ENCODE measurements at places on chromosomes 12 and 14. TPM values are rescaled to one million over a fixed set of nuclear protein-coding genes. Genes with fewer than 3 reads are reported as not detected.
A peak's percentile ranks its signal among the peaks of the same experiment; 100 is the strongest.

Gene VRTN
- total RNA-seq = 0.21 TPM

GRCh38 chr12:128178966-128179365 lies 88.0 kb upstream of the TMEM132C start:
- no peak for ATAC-seq

DNA sequence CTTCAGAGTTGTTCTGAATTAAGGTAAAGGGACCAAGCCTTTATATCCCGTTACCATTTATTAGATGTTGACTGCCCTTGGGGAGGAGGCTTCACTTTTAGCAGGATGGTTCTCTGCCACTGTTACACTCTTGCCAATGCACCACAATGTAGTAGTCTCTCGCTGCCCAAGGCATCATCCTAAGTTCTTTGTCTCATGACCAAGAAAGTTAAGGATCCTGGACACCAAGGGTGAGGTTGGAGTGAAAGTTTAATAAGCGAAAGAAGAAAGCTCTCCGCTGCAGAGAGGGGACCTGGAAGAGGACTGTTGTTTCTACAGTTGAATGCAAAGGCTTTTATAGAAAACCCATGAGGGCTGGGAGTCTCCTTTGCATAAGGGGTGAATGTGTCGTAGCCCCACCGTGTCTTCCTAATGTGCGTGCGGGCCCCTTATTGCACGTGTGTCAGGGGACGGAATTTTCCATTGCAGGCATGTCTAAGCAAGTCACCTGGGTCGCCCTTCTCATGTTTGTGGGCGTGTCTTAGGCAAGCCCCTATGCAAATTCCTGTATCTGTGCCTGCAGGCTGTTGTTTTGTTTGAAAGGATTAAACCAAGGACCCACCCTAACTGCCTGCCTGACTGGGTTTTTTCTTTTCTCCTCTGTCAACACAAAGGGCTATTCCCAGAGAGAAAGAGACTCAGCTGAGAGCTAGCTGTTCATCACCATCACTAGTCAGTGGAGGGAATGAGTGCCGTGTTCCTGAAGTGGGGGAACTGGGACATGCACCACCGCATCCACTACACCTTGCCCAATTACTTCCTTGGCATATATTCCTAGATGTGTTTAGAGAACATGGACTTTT lies 17.6 kb upstream of the RNASE1 start:
- peak; percentile 65 for ATAC-seq

DNA sequence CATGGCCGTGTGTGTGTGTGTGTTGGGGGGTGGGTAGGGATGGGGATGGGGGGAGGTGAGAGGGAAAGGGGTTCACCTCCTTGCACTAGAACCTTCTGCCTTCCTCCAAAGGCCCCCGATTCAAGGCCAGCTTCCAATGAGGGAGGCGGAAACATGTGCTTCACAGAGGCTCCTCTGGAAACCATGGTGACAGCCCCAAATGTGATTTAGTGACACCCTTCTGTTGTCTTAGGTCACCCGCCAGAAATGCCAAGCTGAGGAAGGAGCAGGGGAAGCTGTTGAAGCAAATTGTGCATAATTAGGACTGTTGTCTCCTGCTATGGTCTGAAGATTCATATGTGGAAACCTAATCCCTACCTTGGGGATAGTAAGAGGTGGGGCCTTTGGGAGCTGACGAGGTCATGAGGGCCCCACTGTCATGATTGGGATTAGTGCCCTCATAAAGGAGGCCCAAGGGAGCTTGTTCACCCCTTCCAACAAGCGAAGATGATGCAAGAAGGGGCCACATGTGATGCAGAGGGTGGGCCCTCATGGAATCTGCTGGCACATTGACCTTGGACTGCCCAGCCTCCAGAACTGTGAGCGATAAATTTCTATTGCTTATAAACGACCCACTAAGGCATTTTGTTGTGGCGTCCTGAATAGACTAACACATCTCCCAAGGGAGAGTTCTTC lies 95.2 kb downstream of the AACS start:
- no peak for ATAC-seq

DNA sequence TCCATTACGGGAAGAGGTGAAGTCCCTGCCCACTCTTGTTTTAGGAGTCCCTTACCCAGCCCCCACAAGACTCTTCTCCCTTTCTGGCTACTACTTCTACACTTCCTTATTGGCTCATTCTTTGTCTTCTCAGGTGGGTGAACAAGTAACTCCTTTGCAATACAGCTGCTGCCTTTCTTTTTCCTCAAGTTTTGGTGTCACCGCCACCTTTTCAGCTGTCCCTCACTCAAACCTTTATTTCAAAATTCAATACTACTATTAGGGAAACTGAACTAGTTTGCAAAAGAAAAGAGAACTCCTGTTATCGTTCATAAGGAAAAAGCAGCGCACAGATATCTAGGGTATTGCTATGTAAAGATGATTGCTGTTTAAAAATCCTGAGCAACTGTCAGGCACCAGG lies 6.1 kb downstream of the RSRC2 start:
- no peak for ATAC-seq

- no peak for ATAC-seq
Measured at GRCh38 chr12:101746661-101747060, 7.4 kb upstream of the SYCP3 start.

DNA sequence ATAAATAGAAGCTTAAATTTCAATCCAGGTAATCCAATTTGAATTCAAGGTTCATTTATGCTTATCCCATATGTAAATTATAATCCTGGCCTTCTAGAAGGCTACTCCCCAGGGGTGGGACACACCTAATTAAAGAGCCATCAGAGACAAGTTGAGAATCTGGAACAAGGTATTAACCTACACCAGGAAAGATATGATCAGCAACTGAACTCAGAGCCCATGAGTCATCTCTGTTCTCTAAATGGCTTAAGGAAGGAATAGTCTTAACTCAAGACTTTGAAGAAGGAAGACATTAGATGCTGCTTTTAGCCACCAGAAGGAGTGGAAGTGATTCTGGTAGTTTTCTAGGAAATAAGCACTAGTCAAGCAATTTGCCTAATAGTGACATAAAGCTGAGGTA lies 88.0 kb downstream of the KIF21A start:
- ATAC-seq = no peak

GRCh38 chr12:26691234-26691970 lies 141.6 kb downstream of the ITPR2 start:
- peak; percentile 99 for ATAC-seq

- peak; percentile 3 for ATAC-seq
Measured at GRCh38 chr14:73058922-73059673, 764 bp downstream of the RBM25 start.

DNA sequence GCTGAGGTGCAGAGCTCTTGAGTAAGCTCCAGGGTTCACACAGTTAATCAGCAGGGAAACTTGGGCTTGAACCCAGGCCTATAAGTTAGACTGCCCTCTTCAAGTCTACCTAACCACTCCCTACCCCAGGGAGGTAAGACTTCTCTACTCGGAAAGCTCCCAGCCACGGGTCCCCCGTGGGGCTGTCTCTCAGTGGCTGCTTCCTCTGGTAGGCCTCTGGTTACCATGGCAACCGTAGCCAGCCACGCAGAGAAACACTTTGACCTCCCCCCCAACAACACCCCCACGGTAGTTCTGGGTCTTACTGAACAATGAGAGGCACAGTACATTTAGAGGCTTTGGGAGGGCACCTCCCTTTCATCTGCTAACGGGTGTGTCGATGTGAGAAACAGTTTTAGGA lies 245.2 kb downstream of the AACS start:
- peak; percentile 80 for ATAC-seq

DNA sequence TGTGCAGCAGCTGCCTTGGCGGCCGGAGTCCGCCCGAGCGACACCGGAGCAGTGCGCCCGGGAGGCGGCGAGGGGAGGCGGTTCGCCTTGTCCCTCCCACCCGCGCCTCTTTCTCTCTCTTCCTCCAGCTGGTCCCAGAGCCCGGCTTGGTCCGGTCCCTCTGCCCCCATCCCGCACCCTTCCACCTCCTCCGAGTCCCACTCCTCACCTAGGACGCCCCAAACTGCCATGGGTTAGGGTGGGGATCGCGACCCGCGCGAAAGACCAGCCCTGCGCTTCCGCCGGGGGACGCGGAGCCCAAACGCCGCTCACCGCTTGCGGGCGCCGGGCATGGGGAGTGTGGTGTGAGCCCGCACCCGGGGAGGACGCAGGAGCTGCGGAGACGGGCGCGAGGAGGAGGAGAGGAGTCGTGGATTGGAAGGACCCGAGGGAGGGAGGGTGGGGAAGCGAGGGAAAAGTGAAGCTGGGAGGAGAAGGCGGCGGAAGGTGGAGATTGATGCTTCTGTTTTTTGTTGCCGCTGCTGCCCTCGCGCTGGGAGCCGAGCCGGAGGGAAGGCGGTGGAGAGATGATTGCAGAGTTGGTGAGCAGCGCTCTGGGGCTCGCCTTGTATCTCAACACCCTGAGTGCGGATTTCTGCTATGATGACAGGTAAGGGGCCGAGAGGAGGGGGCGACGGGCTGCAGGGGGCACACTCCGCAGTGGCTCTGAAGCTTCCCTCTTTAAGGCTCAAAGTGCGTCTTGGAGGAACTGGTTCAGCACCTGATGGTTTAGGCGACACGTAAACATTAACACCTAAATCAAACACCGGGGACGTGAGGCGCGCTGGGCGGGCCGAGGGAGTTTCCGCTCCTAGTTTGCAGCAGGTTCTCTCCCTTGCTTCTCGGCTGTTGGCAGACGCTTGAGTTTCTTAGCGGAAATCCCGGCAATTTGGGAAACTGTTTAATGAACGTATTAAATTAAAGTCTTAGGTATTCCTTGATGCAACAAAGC lies 610 bp downstream of the TMTC2 start:
- peak; percentile 51 for ATAC-seq

GRCh38 chr12:4157122-4157521 lies 116.4 kb upstream of the CCND2 start:
- no peak for ATAC-seq

DNA sequence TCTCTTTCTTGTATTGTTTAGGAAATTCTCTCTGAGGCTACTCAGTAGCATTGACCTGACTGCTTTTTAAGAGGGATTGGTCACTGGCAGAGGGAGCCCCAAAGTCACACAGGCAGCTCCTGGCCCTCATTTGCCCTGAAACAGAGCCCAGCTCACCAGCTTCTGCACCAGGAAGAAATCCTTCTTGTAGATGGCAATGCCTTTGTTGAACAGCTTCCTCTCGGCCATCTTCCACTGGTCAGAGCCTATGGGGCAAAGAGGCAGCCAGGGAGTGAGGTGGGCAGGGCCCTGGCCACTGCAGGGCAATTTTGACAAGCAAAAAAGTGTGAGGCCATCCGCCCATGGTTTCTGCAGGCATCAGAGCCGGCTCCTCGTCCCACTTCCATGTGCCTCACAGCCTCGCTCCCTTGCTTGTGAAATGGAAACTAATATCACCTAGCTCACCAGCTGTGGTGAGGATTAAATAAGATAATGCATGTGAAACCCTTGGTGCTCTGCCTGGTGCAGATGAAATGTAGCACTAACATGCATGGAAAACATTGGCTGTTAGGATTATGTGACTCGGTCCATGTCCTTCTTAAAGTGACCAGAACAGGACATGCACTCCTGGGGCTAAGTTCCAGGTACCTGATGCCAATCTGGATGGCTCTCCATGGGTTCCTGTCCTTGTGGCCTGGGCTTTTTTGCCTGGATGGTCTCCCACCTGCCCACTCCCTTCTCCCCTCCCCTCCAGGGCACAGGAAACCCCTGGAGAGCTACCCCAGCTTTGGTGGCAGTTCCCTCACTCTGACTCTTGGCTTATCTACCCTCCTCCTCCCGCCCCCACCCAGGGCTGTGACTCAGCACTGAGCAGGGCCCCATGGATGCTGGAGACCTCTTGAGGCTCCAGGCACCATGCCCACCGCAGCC lies 11.2 kb upstream of the PNMA1 start:
- no peak for ATAC-seq

DNA sequence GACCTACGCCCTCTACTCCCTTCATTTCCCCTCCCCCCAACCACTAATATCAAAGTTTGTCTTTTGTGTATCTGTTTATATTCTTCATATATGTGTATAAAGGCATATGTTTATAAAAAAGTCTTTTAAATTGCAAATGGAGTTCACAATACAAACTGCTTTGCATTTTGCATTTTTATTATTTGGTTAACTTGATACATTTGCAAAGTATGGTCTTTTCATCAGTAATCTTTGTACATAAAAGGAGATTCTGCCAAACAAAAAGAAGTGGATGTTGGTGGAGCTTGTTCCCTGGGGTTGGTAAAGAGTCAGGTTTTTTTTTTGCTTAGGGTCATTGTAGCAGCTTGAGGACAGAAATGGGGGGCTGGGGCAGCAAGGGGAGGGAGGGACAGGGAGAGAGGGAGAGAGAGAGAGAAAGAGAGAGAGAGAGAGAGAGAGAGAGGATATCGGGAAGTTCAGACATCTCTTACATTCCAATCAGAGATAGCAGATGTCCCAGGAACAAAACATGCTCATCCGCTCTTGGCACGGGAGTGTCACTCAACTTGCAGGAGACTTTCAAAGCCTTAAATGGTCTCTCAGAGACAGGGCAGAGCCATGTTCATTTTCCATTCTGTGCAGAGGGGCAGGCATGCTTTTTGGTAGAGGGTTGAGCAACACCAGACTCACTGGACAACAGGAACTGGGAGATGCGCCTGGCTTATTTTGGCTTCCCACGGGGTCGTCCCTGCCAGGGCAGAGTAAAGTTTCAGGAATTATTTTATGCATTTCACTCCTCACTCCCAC lies 44.8 kb upstream of the TBX5 start:
- no peak for ATAC-seq

DNA sequence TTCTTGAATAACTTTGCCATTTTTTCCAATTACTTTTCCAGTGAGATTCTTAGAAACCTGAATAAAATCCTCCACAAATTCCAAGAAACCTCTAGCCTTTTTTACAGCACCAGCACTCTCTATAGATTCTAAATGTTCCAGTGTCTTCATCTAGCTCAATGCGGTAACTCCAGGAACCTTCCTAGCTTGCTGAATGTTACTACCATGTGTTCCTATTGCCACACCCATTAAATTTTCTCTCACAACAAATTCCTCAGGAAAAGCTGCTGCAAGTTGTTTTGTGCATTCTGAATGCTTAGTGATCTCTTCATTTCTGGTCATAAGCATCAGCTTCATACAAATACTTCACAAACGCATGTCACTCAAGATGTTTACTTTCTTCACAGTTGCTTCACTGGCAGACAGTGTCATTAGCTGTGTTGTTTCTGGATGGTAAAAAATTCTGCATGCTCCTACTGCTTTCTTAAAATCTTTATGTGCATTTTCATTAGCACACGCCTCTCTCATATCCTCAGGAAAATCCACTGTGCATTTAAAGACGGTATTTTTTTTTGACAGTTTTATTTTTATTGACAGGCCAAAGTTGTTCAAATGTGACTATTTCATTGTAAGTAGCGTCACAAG lies 106.7 kb downstream of the PPHLN1 start:
- peak; percentile 86 for ATAC-seq

DNA sequence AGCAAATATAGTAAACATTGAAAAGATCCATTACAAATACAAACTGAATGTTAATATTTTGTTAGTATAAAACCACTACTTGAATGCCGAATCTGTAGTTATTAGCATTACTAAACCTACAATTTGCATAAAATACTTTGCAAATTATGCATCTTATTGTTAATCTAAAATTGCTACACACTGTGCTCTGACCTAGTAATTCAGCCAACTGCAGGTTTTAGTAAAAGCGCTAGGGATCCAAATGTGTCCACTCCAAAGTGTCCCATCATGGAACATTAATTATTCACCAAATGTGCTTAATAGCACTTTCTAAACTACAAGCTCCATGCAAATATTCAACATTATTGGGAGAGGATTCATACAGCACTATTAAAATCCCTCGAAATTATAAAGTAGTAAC lies 14.3 kb downstream of the HECTD4 start:
- ATAC-seq = no peak

Data from motor neuron (in vitro differentiated cells).